ENCODE measurements at places on chromosomes 12 and 14.

DNA sequence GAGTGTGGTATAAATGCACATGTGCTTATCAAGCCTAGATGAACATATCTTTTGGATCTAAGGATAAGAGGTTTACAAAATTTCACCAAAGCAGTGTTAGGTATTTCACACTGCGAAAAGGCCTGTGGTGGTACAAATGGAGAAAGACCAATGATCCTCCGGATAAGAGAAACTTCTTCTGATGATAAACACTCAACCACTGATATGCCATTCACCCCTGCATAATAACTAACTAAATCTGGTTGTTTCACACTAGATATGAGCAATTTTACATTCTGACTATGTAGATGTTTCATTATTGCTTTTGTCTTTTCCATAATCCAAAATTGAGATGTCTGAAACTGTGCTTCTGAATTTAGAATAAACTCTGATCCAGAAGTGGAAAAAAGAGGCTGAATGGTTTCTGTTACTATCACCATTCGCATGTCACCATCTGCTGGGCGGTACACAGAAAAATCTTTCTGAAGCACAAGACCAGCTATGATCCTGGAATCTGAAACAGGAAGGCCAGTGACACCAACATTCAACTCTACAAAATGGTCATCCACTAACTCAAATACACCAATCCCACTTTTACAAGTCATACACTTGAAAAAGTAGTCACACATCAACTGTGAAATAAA is 1.3 kb downstream of the BBS10 start:
- peak; percentile 41 for DNase-seq

DNA sequence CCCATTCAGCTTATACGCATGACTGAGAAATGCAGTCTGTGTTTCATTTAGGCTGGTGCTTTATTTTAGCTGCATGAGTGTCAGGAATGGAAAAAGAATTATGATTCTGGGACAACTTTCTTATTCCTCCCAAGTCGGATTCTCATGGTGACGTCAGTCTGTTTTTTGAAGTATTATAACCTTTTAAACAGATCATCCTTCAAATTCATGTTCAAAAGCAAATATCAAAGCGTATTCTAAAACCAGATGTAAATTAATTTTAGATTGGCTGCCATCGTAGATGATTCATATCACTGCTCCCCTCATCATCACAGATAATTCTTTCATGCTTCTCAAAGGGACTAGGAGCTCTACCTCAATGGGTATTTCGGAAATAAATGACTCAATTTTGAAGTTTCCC is 15.0 kb downstream of the FNTB start:
- DNase-seq = no peak

DNA sequence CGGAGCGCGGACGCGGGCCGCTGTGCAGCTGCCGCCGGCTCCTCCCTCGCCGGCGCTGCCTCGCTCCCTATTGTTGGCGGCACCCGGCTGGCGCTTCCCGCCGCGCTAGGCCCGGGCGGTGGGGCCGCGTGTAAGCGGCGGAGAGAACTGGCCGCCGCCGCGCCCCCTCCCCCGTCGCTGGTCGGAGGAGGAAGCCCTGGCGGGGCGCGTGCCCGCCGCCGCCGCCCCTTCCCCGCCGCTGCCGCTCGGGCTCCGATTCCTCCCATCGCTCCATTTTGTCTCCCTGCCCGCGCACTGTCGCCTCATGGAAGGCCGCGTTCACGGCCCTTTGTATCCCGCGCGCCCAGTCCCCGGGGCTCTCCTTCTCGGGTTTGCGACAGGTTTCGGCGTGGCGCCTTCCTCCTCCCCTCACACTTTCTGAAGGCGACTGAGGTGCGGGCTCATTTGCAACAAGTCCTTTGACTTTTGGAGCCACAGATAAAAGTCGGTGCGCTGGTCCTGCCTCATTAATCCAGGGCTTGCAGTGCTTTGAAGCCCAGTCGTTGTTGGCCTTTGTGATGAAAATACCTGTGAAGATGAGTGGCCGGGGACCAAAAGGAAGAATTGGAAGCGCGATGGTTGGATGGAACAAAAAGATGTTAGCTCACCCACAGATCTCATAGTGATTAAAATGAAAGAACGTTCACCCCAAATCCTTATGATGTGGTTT is 707 bp downstream of the CPSF6 start:
- DNase-seq = no peak

DNA sequence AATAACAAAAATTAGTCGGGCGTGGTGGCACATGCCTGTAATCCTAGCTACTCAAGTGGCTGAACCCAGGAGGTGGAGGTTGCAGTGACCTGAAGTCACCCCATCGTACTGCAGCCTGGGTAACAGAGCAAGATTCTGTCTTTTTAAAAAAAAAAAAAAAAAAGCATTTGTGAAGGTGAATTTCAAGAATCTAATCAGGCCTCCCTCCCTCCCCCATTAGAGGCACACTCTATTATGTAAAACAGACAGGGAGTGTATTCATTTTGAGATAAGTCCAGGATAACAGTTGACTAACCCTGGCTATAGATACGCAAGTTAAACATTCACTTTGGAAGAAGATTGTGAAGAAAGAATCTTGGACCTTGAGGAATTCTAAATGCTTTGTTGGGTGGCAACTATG is 2.9 kb downstream of the RESF1 start:
- no peak for DNase-seq

GRCh38 chr12:111443086-111443485 is 37.4 kb downstream of the SH2B3 start:
- no peak for DNase-seq

- no peak for DNase-seq
Observed at GRCh38 chr14:26334288-26334687, 263.5 kb downstream of the NOVA1 start.

DNA sequence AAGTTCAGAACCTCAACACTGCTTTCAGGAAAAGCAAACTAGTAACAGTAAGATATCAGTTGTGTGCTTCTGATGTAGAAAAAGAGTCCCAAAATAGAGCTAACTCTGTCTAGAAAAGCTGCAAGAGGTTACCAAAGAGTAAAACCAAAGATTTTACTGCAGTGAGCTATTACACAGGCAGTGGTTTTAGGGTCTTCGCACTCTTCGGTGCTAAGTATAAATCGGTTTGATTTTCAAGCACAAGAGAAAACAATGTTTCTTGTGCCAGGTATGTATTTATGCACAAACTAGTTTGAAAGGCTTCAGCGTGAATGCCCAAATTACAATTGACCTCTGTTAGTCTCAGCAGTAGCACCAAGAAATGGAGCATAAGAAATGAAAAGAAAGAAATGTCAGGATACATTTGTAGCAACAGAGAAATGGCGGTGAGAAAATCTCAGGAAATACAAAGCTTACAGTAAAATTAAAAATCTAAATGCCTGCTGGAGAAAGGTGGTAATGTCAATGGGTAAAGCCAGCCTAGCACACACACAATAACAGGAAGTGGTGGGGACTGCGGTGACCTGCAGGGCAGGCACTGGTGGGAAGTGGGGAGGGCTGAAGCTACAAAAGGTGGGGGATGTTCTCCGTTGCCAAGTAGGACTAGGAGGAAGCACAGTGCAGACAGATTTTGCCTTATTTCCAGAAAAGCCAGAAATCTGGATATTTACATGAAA is 18.0 kb upstream of the DYRK2 start:
- DNase-seq = no peak

- DNase-seq = no peak
Observed at GRCh38 chr12:124045671-124046455, 72.8 kb downstream of the ZNF664 start.

- no peak for DNase-seq
Observed at GRCh38 chr12:124786061-124786964, 77.4 kb downstream of the SCARB1 start.

- DNase-seq = no peak
Observed at GRCh38 chr12:116832353-116832752, 48.9 kb downstream of the HRK start.

- peak; percentile 72 for DNase-seq
Observed at GRCh38 chr14:53842938-53843337, 113.7 kb downstream of the BMP4 start.

- no peak for DNase-seq
Observed at GRCh38 chr14:105201156-105201924, 20.2 kb upstream of the NUDT14 start.

DNA sequence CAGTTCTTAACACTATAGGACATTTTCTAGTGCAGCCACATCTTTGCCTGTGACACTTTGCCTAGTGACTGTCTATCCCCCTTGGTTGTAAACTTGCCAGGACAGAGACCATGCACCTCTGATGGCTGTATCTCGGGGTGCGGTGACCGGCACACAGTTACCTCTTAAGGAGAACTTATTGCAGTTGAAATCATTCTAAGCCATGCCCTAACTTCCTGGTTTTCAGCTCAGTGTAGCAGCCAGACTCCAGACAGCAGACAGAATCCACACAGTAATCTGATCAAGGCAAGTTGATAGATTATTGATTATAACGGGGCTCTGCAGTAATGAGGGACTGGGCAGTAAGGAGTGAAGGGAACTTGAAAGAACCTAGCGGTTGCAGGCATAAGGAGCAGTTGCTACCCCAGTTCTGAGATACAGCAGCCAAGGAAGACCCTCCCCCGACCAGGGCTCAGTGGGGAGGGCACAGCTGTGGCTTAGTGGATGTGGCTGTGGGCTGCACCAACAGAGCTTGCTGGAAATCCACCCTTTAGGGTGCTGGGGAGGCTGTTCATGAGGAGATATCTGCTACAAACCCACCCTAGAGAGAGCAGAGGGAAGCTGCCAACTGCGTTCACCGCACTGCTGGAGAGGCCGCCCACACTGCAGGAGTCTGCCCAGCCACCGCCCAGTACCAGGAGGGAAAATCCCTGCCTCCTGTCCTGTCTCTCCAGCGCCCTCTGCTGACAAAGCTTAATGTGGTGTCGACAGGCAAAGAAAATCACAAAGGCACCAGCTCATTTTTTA is 58.2 kb upstream of the BEGAIN start:
- DNase-seq = peak; percentile 44

GRCh38 chr12:40015345-40015744 is 90.5 kb downstream of the SLC2A13 start:
- no peak for DNase-seq

DNA sequence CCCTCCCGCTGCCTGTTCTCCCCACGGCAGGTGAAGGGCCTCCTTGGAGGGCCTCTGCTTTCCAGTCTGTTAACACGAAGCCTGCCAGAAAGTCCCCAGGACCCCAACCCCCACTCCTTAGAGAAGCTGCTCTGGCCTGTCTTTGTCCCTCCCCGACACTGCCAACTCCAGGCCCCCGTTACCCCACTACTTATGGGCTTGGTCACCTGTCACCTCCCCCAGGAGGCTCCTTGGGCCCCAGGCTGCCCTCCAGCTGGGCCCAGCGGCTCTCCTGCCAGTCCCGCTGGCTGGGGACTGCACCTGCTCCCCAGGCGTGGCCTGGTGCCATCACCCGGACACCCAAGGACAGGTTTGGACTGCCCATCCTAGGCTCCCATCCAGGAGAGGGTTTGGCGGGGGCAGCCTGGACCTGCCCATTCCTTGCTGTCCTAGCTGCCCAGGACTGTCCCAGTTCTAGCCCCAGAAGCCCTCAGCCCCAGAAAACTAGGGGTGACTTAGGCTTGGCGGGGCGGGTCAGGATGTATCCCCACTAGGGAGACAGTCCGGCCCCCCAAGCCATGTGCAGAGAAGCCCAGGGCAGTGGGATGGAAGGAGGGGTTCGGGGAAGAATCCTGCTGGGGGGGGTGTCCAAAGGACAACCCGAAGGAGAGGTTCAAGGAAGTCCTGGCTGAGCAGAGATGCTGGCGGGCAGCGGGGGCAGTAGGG is 155.7 kb upstream of the C14orf180 start:
- DNase-seq = no peak

Measured in glomerular endothelial cell (primary cell).